Dorsolateral prefrontal cortex (tissue), 122 donors: ENCODE measurements at places on chromosomes 1 and 21.

GRCh38 chr1:65036570-65037051 is 70.3 kb upstream of the JAK1 start:
- no peak for DNase-seq

DNA sequence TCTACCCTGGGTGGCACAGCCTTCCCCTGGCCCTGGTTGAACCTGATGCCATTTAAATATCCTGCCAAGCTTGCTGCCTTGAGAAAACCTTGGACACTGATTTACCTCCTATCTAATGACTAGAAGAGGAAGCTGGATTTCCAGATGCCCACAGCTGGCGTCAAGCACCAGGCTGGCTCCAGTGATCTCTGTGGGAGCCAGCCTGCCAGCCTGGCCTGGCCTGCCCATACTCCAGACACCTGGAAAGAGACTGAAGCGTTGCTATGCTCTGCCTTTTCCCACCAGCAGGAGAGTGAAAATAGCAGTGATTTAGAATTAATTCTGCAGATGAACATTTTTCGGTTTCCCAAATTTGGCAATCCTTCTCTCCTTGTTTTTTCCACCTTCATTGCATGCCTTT is 11.5 kb upstream of the EIF4G3 start:
- DNase-seq = no peak

DNA sequence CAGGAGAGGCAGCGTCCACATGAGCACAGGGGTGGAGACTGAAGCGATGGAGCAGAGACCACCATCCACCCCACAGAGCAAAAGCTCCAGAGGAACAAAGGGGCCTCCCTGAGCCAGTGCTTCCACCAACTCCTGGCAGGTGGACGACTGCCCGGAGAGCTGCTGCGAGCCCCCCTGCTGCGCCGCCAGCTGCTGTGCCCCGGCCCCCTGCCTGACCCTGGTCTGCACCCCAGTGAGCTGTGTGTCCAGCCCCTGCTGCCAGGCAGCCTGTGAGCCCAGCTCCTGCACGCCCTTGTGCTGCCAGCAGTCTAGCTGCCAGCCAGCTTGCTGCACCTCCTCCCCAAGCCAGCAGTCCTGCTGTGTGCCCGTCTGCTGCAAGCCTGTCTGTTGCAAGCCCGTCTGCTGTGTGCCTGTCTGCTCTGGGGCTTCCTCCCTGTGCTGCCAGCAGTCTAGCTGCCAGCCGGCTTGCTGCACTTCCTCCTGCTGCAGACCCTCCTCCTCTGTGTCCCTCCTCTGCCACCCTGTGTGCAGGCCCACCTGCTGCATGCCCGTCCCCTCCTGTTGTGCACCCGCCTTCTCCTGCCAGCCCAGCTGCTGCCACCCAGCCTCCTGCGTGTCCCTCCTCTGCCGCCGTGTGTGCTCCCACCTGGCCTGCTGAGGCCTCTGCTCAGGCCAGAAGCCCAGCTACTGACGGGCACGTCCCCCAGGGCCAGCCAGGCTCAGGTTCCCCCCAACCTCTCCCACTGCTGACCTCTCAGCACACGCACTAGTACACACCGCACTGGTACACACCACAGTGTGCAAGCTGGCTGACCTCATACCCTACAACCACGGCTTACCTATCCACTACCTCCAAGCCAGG is 5.4 kb downstream of the KRTAP10-12 start:
- DNase-seq = no peak

DNA sequence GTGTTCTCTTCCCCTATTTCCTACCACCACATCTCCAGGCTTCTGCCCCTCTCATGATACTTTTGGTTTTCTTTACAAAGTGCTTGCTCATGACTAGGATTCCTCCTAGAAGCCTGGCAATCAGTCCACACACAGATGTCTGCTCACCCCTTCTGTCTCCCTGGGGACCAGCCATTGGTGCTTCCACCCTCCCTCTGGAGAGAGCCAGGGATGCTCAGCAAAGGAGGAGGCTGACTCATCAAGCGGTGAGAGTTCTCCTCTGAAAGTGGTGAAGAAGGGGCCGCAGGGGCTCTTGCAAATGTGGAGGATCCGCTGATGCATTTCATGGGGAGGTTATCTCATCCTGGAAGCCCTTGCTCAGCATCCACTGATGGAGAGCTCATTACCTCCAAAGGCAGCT is 14.5 kb downstream of the NT5C1A start:
- no peak for DNase-seq

GRCh38 chr1:200877839-200878551 is 5.2 kb downstream of the GPR25 start:
- no peak for DNase-seq

- DNase-seq = no peak
Measured at GRCh38 chr1:16318555-16318954, 33.7 kb downstream of the FBXO42 start.

GRCh38 chr1:206900149-206900548 is 2.9 kb downstream of the IL24 start:
- no peak for DNase-seq

GRCh38 chr1:170307426-170307825 is 161.7 kb downstream of the NTMT2 start:
- DNase-seq = no peak

GRCh38 chr1:11951901-11952300 is 17.4 kb downstream of the PLOD1 start:
- no peak for DNase-seq

- no peak for DNase-seq
Measured at GRCh38 chr1:26283279-26283853, 3.5 kb downstream of the SH3BGRL3 start.

DNA sequence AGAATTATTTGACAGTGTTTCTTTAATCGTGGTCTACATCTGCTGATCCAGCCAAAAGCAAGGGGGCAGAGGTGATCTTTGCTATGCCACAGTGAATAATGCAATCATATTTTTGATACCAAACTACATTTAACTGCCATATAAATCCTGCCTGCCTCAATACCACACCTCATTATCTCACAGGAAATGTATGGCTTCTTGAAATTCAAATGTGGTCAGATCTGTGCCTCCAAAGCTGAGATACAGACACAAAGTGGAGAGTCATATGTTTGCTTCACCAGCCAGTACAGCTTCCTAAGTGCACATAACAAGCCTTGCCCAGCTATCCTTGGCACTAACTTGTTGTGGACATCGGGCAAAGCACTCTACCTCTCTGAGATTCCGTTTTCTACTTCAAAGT is 250.0 kb upstream of the NFIA start:
- no peak for DNase-seq

DNA sequence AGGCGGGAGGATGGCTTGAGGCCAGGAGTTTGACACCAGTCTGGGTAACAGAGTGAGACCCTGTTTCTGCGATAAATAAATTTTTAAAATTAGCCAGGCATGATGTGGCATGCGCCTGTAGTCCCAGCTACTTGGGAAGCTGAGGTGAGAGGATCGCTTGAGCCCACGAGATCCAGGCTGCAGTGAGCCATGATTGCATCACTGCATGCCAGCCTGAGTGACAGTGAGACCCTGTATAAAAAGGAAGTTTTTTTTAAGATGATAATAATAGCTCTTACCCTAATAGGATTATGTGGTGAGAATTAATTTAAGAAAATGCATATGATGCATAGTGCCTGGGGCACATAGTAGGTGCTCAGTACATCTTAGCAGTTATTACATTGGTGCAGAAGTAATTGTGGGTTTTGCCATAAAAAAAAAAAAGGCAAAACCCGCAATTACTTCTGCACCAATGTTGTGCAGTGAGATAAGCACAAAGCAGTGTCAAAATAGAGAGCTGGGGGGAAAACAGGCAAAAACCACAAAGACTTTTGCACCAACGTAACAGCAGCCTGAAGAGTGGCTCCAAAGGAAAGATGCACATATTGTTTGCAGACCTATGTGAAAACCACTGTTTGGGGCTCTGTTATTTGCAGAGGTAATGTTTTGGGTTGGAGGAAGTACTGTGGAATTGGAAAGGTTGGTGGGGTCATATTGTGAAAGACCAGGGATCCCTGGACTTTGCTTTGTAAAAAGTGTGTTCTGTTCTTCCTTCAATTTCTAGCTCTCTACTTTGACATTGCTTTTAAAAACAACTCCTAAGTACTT is 72.4 kb downstream of the PLXNA2 start:
- DNase-seq = no peak

- no peak for DNase-seq
Measured at GRCh38 chr1:52007215-52008002, 16.9 kb upstream of the RAB3B start.

DNA sequence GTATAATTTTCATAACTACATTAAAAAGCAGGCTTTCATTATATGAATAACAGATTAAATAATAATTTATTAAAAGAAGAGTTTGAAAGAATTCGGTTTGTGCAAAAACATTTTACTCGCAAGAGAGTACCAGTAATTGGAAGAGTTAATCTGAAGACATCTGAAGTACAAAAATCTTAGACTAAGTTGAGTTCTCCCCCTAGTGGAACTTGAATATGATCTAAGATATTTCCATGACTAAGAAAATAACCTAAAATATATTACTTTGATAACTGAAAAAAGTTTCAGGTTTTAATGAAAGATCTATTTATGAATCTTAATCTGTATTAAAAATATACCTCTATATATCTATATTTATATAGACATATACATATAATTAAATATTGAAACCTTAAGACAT is 112.5 kb upstream of the GFI1 start:
- no peak for DNase-seq

DNA sequence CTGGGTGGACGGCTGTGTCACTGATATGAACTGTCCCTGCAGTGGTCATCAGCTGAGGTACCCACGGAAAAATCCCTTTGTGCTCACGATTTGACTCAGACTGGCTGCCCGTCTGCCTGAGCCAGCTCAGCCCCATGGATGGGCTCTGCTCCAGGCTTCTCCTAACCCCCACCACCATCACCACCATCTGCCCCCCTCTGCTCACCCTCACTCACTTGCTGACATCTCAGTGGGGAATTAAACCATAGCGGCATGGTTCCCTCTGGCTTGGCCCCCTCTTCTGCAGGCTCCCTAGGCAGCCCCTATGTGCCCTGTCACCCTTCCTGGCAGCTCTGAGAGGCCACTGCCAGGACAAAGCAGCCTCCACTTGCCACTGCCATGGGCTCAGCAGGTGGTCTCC is 17.3 kb downstream of the SLC6A9 start:
- DNase-seq = no peak

- DNase-seq = no peak
Measured at GRCh38 chr1:8019229-8019620, 6.9 kb downstream of the ERRFI1 start.

DNA sequence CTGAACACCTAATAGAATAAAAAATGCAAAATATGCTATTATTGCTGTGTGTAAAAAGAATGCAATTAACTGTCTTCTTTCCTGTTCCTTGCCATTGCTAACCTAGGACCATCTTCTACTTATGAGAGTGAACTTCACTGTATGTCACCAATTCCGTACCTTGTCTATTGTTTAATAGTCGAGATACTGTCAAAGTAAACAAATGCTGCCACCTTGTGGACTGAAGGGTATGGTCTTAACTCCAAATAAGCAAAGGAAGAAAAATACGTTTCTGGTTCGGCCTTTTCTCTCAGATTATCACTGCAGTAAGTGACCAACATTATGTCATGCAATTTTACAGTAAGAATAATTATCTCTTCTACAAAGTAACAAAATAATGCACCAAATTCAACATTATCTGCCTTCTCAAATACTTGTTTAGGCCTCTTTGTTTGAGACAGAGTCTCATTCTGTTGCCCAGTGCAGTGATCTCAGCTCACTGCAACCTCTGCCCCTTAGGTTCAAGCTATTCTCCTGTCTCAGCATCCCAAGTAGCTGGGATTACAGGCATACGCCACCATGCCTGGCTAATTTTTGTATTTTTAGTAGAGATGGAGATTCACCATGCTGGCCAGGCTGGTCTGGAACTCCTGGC is 133.4 kb downstream of the COP1 start:
- no peak for DNase-seq

DNA sequence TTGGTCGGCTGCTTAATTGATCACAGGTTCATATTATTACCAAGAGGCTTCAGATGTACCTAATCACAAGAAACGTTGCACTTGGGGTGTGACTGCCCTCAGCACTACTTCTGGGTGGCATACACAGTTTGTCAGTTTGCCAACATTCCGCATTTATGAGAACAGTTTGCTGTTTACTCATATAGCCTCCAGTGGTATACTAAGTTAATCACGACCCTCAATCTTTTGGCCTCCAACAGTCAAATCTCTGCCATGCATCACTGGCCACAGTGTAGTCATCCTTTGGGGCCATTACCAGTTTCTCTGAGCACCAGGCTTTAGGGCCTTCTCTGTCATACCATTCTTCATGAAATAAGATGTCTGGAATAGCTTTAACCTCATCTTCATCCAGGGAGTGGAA is 62.8 kb upstream of the BCL9 start:
- no peak for DNase-seq

DNA sequence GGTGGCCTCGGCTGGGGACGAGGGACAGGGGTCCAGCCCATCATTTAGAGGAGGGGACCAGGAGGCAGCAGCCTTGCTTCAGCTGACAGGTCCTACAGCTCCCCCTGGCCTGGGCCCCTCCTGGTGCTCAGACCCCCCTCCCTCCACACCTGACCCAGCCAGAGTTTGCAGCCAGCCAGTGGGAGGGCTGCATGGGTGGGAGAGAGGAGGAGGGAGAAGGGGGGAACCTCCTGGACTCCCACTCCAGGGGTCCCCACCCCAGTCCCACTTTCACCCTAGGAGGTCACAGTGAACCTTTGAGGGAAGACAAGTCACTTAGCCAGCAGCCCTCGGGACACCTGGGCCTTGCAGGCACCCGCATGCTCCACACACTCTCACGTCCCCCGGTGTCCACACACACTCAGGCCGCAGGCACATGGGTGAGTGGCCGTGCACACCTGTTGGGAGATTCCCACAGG is 108.9 kb upstream of the ZBTB40 start:
- DNase-seq = no peak

DNA sequence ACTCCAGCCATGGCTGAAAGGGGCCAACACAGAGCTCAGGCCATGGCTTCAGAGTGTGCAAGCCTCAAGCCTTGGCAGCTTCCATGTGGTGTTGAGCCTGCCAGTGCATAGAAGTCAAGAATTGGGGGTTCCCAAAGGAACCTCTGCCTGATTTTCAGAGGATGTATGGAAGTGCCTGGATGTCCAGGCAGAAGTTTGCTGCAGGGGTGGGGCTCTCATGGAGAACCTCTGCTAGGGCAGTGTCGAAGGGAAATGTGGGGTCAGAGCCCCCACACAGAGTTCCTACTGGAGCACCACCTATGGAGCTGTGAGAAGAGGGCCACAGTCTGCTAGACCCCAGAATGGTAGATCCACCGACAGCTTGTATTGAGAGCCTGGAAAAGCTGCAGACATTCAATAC is 29.8 kb upstream of the CD55 start:
- no peak for DNase-seq

GRCh38 chr1:23424293-23425192 is at the start of gene TCEA3:
TSS of gene TCEA3 (minus strand) at chr1:23424748. CDS start at chr1:23424633, 115 bp downstream.
- DNase-seq = no peak

GRCh38 chr1:6660415-6661049 is 35.9 kb downstream of the THAP3 start:
- DNase-seq = no peak

- no peak for DNase-seq
Measured at GRCh38 chr1:100767176-100767890, 47.8 kb downstream of the VCAM1 start.
